ENCODE measurements at places on chromosomes 4 and X.

GRCh38 chrX:153902385-153902784 is 2.1 kb upstream of the AVPR2 start:
- no peak for DNase-seq

DNA sequence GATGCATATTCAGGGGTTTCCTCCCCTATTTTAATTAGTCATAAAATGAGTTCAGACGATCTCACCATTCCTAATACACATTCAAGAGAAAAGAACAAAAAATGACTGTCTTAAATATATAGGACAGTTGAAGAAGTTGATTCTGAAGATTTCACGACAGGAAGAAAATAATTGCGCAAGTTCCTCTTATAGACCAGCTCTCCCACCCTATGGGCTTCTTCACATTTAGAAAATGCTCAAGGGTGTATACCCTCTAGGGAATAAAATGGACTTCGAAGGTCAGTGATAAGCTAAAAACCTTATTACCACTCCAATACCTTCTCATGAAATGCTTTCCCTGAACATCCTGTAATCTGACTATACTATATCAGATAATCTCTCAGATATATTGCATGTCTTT is 149.2 kb upstream of the TEX13C start:
- DNase-seq = no peak

DNA sequence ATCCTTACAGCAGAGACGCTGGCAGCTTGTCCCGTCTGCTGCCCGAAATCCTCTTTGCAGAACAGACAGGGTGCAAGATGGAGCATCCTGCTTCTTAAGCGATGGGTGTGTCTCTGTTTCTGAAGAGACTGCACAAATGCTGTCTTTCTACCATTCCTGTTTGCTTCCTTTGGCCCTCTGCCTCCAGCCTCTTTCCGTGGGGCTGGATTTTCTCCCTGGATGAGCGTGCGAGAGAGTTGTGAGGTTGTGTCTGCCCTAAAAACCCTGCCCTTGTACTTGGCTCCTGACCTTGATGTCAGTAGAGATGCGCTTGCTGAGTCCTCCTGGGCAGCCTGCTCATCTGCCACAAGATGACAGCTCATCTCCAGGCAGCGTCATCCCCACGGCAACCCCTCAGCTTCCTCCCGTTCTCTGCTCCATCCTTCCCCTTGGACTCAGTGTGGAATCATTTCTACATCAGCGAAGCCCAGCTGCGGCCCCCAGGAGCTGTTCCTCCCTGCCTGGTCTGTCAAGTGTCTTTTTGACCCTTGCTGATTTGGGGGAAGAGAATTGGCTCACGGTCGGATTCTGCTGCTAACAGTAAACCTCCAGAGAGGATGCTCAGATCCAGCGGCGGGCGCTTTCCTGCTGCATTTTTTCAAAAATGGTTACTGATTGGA is 246.2 kb downstream of the ASMT start:
- no peak for DNase-seq

- DNase-seq = no peak
These were observed 84.3 kb upstream of the WDR1 start for GRCh38 chr4:10200869-10201268.

DNA sequence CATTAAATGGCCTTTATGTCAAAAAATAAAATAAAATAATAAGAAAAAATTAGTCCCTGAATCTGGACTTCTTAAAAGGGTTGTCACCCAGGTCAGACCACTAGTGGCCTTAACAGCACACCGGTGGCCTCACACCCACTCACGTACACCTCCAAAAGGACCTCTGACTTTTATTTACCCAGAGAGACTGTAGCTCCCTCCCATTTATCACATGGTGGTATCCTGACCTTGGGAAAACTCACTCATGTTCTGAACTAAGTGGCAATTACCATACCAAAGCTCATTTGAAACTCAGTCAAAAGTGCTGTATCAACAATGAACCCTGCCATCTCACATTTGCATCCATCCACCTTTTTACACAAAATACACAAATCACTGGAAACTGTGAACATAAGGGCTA is 53.1 kb upstream of the MAP3K15 start:
- no peak for DNase-seq
